ENCODE measurements at places on chromosomes 6 and 20.
A peak's percentile ranks its signal among the peaks of the same experiment; 100 is the strongest.

DNA sequence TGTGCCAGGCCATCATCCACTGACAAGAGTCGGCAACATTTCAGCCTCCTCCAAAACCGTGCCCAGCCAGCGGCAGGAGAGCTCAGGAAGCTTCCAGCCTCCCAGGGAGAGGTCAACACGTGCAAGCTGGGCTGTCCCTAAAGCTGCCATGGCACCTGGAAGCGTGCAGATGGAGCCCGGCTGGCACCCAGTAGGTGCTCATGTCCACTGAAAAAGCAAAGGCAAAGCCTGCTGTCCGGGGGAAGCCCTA, 14.4 kb upstream of the TLDC2 start:
- DNase-seq, result no peak

DNA sequence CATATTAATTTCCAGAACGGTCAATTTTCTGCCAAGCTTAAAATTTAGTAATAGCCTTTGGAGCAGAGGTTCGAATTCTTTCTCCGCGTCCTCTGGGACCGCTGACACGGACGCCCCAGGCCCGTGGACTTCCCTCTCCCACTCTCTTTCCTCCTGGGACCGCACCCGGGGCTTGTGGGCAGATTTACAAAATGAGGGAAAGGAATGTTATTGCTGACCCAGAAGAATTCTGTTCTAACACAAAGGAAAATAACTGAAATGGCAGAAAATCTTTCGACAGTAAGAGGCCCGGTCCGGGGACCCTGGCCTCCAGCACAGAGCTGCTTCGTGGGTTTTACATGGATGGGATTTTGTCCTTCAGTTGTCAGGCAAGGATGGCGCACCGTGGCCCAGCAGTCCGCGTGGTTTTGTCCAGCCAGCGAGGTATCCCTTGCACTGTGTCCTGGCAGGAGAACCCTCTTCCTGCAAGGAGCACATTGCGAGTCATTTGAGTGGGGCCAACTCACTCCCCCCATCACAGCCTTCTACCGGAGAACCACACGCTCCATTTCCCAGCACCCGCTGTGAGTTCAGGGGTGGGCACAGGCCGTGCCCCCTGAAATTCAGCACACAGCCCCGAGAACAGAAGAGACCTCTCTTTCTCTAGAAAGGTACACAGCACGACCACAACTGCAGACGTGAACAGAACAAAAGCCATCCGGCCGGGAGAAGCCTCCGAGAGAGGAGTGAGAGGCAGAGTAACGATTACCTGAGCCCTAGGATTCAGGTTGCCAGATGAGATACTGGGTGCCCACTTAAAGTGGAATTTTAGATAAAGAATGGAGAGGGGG, 106.0 kb upstream of the AFDN start:
- no peak for DNase-seq

DNA sequence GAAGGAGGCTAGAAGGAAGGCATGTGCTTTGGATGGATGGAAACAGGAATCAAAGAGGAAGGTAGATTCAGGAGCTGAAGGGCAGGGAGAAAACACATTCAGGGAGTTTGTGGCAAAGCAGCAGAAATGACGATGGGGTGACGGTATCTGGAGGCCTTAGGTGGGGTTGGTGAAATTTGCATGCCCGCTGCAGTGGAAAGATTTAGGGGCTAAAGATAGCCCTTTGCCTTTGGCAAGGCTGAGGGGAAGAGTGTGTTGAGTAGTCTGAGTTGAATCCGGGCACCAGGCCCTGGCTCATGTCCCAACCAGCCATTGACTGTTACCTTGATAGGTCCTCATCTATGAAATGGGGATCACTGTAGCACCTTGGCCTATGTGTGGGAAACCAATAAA, 1.3 kb downstream of the GZF1 start:
- no peak for DNase-seq

DNA sequence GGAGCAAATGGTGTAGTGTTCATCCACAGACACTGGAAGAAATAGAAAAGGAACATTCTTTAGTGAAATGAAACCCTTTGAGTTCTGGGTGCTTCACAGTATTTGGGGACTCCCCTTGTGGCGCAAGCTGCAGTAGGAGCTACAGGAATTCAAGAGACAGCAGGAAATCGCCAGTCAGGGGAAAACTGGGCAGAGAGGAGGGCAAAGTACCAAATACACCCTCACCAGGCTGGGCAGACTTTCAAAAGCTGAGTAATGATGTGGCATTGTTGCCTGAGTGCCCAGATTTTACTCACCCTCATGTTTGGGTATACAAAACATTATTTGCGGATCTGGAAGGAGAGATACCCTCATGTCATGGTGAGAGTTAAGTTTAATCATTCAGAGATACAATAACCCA, 97.9 kb downstream of the SOD2 start:
- no peak for DNase-seq

- peak; percentile 28 for DNase-seq
Measured at GRCh38 chr6:124960757-124961463, 1.3 kb upstream of the RNF217 start.

GRCh38 chr6:44064089-44064947, 62.9 kb downstream of the MRPL14 start:
- peak; percentile 47 for DNase-seq

DNA sequence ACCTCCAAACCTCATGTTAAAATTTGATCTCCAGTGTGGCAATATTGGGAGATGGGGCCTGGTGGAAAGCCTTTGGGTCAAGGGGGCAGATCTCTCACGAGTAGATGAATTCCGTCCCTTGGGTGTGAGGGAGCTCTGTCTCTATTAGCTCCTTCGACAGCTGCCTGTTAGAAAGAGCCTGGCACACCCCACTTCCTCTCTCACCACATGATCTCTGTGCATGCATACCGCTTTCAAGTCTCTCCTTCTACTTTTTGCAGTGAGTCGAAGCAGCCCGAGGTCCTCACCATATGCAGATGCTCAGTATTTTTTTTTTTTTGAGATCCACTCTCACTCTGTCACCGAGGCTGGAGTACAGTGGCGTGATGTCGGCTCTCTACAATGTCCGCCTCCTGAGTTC, 176.9 kb downstream of the SYNDIG1 start:
- no peak for DNase-seq

GRCh38 chr20:9204979-9205378, 136.1 kb downstream of the PLCB4 start:
- DNase-seq, result no peak

GRCh38 chr6:23870496-23870895, 255.5 kb upstream of the NRSN1 start:
- no peak for DNase-seq

- peak; percentile 98 for DNase-seq
Measured at GRCh38 chr6:26031595-26032339, 55.5 kb upstream of the HFE start.

- DNase-seq, result no peak
Measured at GRCh38 chr20:64006902-64007301, 26.0 kb downstream of the PRPF6 start.

- DNase-seq, result peak; percentile 97
Measured at GRCh38 chr6:28980852-28981430, 24.2 kb downstream of the ZNF311 start.

GRCh38 chr20:60372275-60372674, 414.1 kb downstream of the CDH26 start:
- no peak for DNase-seq

DNA sequence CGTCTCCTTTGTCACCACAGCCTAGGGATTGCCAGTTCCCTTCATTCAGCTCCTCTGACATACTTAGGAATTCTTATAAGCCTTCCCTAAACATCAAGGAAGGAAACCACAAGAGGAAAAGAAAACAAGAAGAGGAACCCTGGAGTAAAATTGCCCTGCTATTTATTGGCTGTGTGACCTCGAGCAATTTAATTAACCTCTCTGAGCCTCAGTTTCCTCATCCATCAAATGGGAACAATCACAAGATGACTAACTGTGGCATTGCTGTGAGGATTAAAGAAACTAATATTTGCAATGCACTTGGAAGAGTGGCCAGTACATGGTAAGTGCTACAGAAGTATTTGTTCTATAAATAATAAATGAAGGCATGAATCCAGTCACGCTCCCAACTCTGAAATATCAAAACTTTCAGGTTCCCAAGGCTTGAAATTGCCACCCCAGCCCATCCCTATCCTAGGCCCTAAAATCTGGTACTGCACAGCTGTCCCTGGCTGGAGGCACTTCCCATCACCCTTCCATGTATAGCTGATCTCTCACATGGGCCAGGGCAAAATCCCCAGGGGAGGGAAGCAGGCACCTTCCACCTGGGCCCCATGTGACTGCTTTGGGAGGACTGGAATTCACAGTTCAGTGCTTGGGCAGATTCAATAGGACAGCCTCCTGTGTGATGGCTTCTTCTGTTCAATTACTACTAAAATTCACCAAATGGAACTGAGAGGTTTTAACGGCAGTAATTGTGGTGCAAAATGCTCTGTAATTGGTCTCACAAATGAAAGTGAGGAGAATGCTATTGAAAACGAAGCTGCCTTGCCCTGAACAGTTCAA, 78.0 kb upstream of the MAFB start:
- no peak for DNase-seq

DNA sequence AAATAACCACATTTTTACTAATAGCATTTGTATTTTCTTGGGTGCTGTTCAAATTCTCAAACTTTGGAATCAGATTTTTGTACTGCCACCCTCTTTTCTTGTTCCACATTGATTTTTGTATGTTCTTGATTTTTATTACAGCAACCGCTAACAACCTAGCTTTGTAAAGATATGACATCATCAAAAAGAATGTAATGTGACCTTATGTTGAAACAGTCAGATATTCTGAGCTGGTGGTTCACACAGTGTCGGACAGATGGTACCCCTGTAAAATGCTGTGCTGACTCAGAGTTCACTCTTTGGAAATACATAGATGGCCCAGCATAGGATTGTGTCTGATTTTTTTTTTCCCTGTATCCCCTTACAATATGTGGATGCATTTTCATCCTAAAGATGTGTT, 118.9 kb downstream of the QKI start:
- DNase-seq, result no peak

DNA sequence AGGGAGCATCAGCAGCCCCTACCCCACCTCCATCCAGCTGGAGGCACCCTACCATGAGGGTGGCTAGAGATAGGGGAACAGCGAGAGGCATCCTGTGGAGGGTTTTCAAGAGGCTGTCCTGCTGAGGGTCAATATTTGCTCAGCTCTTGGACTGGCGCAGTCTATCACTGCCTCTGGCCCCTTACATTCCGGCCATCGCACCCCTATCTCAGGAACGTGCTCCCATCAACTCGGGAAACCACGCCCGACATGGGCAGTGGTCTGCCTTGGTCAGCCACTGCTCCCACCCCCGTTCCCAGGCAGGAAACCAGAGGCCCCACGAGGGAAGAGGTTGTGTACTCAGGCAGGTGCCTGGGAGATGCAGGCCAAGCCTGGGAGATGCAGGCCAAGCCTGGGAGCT, 57.9 kb downstream of the VEGFA start:
- DNase-seq, result no peak

DNA sequence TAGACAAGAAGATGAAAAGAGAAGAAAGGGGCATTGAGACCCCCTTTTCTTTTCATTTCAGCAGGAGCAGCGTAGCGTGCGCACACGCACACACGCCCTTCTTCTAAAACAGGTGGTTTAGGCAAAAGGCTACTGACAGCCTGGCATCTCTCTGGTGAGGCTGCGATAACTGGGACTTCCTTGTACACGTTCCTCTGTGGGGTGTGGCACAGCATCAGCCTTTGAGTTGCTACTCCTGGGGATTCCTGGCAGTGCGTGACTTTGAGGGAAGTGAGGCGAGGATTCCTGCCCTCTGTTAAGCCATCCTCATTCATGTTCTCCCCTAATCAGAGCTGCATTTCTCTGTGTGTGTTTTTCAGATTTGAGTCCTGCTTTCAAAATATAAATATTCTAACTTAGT, 94.7 kb downstream of the TMEM170B start:
- no peak for DNase-seq

- DNase-seq, result no peak
Measured at GRCh38 chr6:107128175-107128574, 12.9 kb upstream of the BEND3 start.

DNA sequence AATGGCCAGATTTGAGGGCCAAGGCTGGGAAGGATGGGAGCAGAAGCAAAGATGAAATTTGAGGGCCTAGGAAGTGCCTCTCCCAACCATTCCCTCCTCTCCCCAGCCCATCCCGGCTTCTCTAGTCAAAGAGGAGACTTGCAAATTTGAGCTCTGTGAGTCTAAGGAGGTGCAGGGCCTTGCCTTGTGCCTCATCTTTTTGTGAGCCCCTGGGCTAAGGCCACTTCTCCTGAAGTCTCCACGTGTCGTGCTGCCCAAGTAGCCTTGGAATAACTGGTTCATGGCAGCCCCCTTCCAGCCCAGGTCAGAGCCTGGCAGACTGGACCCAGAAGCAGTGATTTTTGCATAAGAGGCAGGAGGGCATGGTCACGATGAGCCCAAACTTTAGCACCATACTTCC, 6.7 kb downstream of the PTGIS start:
- DNase-seq, result no peak

GRCh38 chr6:143009851-143010250, 50.8 kb upstream of the AIG1 start:
- DNase-seq, result peak; percentile 10

- no peak for DNase-seq
Measured at GRCh38 chr6:147131532-147132128, 72.6 kb upstream of the STXBP5 start.

- no peak for DNase-seq
Measured at GRCh38 chr6:15131651-15132061, 114.2 kb upstream of the JARID2 start.

DNA sequence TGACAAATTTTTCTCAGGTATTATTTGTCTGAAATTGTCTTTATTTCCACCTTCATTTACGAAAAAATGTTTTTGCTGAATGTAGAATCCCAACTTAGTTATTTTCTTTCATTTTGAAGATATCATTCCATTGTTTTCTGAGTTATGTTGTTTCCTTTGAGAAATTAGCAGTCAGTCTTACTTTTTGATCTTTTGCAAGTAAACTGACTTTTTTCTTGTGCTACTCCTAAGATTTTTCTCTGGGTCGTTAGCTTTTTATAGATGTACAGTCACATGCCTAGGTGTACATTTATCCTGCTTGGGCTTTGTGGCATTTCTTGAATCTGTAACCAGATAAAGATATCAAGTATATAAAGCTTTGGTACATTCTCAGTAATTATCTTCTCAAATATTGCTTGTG, 29.6 kb upstream of the ASIP start:
- DNase-seq, result no peak

DNA sequence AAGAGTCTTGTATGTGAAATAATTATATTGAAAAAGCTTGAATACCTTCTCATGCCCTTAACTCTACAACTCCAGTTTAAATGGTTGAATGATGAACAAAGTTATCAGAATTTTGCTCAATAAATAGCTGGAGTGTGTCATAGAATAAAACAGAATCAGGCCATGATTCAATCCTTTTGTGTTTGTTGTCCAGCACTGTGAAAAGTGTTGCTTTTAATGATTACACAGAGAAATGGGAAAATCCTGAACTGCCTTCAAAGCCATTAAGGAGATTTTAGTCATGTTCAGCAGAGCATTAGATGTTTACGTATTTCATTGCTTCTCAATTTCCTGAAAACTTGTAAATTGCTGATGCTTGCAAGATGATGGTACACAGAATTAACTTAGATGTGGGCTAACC, 262.9 kb upstream of the BTBD3 start:
- no peak for DNase-seq
